CD4-positive, CD25-positive, alpha-beta regulatory T cell (primary cell): ENCODE measurements at places on chromosomes 6 and 20. TPM values are rescaled to one million over a fixed set of nuclear protein-coding genes. Genes with fewer than 3 reads are reported as not detected.

The NT5E gene
- polyA plus RNA-seq: 11.7 TPM

The GPLD1 gene
- 1.3 TPM for polyA plus RNA-seq

The TTK gene
- polyA plus RNA-seq: 2.6 TPM

The LGSN gene
- not detected for polyA plus RNA-seq

The CYP39A1 gene
- polyA plus RNA-seq: not detected

The SLC17A1 gene
- not detected for polyA plus RNA-seq

DNA sequence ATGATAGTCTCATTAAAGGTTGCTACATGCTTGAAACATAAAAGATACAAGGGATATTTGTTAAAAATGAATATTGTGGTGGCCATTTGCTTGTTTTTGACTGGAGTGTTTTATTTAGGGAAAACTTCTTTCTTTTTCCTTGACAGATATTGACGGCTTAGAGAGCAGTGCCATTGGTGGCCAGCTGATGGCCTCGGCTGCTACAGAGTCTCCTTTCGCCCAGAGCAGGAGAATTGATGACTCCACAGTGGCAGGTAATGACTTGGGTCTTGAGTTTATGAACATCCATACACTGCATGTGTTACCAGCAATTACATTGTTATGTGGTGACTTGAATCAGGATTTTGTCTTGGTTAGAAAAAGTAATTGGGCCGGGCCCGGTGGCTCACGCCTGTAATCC, 67.5 kb upstream of the PBOV1 start:
- no peak for DNase-seq

DNA sequence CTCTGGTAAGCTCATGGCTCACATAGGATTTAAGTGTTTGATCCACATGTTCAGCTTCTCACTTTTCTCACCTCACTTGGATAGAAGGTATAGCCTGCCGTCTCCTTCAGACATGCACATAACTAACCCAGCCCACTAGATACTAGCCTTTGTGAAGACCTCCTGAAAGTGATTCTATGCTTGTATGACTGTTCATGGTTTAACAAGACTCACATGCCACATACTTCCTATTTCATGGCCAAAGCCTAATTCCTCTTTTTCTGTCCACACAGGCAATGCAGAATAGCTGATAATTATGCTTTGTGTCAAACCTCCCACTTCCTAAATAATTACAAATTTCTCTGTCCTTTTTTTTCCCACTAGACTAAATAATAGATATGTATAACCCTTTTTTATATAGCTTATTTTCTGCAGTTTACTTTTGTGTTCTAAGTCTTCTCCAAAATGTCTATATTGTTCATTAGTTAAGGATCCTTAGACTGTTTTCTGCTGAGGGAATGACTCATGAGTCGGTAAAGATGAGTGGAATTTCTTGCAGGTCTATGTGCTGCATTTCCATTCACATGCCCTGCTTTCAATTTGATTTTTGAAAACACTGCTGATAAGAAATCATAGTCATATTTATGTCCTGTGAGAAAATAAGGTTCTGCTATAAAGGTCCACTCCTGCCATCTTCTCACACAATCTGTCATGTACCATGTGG, 43.0 kb downstream of the HDDC2 start:
- no peak for DNase-seq

GRCh38 chr6:127812985-127813698, 87.7 kb downstream of the THEMIS start:
- no peak for DNase-seq

DNA sequence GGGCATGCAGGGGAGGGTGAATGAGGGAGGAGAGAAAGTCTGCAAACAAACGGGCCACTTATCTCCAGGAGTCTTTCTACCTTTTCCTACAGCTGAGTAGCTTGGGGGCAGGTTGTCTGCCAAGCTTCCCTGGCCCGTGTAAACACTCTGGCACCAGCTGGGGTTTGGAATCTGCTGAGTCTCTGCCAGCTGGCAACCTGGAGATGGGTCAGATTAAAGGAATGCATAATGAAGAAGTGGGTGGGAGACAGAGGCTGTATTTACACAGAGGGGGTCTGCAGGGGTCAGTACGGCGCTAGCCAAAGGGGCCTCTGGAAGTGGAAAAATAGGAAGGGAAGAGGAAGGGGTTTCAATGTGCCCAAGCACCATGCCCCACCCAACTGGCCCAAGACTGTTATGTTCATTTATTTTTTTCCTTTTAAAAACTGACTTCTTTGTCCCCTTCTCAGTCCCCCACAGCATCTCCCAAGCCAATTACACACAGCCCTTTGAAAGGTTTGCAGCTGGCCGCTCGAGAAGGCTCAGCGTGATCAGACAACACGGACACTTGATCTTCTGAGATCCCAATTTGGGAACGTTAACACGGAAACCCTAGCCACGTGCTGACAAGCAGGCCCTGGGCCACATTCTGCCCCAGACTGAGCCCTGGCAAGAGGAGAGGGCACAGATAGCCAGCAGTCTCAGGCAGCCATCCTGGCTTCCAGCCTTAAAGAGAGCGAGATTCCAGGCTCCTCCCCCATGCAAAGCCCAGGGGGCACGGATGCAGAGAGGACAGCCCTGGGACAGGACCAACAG, 25.2 kb downstream of the TRAM2 start:
- no peak for DNase-seq

- DNase-seq: no peak
These were observed 671 bp downstream of the EFHC1 start for GRCh38 chr6:52420668-52421358.

DNA sequence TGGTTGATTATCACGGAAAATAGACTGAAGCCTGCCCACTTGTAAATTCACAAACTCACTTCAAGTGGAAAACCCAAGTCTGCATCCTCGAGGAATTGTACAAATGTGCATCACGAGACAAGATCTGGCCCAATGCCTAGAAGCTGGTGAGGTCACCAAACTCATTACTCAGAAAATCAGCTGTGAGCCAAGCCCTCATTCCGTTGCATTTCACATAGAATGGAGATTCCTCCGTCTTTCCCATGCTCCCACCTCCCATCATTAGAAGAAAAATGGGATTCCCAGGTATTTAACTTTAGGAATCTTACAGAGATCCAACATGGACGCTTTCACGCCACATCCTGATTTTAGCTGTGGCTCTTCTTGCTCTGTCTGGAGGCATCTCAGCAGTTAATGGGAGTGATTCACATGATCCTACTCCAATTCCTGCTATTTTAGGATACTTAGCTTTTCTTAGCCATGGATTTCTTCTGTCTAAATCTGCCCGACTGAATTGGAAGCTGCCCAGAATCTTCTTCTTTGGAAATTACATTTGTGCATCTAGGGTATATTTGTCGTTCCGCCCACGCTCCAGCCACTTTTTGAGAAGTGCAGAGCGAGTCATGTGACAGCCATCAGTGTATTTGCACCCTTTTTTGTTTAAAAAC, 68.7 kb upstream of the STMND1 start:
- DNase-seq: no peak

GRCh38 chr20:10747019-10747418, 73.2 kb upstream of the JAG1 start:
- DNase-seq: no peak

GRCh38 chr6:18147160-18147559, 7.7 kb downstream of the TPMT start:
- no peak for DNase-seq

DNA sequence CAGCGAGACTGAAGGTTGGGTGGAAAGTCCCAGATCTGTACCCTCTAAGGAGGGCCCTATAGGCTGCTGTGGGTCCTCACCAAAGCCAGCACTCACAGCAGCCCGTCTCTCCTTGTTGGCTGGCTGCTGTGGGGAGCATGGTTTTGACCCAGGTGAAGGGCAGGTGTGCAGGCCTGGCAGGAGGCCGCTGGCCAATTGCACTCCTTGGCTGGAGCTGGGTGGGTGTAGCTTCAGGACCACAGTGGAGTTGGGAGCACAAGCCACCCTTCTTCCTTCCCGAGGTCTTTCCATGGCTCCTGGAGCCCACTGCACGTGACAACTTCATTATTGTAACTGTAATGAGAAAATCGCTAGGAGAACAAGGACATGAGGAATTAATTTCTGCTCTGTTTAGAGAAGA, 287.7 kb upstream of the FOXQ1 start:
- DNase-seq: no peak
